ENCODE measurements at places on chromosomes 16 and 17.
A peak's percentile ranks its signal among the peaks of the same experiment; 100 is the strongest.

DNA sequence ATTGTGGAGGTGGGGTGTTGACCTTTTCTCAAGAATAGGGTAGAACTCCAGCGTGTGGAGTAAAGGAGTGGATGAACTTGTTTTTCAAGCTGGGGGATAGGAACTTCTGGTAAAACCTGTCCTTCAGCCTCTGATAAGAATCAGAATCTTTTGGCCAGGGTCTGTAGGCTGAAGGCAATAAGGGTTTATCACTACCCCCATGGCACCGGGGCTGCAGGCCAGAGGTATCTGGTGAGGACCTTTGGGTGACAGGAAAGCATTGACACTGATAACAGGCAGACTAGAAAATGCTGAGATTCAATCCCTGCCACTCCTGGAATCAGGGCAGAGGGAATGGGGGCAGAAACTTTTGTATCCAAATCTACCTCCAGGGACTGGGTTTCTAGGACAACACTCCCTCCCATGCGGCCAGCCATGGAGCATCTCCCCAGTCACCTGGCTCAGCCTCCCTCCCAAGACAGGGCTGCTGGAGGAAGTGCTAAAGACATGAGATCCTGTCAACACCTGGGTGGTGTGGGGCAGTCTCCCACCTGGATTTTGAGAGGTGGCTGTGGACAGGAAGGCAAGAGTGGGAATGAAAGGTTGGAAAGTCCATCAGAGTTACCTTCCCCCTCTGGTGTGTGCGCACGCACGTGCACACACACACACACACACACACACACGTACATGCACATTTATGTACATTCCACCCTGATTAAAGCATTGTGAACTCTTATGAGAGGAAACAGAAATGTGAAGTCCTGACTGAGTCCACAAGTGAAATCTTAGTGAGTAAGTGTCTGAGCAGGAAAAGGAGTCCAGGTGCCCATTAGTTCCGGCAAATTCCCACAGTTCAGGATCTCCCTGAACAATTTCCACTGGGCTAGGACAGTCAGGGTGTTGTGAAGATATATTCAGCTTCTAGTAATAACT, 53.1 kb upstream of the MARCHF10 start:
- no peak for DNase-seq

DNA sequence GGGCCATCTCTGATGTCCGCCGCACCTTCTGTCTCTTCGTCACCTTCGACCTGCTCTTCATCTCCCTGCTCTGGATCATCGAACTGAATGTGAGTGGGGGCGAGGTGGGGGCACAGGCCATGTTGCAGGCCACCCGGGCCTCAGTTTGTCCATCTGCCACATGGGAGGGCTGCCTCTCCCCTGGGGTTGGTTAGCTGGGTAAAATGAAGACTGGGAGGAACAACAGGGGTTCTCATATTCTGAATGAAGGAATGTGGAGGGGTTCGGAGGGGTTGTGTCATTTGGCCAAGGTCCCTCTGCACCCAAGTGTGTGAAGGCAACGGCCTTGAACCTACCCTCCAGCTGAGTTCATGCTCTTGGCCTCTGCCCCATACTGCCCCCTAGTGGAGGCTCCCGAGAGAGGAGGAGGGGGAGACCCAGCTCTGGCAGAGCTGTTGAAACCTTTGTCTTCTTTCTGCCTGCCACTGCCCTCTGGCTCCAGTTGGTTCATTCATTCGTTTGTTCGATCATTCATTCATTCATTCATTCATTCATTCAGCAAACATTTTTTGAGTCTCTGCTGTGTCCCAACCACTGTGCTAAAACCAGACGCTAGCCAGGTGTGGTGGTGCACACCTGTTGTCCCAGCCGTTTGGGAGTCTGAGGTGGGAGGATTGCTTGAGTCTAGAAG, 11.4 kb upstream of the TCAP start:
- DNase-seq, result no peak

DNA sequence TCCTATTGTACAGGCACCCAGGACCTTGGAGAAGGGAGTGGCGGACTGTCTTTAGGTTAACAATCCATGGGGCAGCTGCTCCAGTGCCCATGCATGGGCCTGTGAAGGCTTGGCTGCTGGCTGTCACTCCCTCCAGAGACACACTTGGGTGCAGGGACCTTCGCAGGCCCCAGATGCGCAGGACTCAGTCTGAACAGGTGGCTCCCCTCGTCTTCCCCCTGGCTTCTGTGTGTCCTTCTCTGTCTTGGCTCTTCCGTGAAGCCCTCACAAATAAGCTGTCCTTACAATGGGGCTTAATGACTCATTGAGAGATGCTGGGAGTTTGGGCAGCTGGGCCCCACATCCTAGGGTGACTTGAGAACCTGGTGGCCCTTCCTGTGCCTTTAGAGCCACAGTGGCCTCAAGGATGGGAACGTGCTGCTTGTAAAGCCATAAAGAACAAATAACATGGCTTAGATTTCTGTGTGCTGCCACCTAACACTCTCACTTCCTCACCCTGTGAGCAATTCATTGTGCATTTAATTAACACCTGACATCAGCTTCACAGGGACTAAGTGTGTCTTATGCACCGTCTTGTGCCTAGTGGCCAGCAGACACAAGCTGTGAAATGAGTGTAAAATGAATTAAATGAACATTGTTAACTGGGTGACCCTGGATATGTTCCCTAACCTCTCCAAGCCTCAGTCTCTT, 340.7 kb downstream of the SNX29 start:
- no peak for DNase-seq

DNA sequence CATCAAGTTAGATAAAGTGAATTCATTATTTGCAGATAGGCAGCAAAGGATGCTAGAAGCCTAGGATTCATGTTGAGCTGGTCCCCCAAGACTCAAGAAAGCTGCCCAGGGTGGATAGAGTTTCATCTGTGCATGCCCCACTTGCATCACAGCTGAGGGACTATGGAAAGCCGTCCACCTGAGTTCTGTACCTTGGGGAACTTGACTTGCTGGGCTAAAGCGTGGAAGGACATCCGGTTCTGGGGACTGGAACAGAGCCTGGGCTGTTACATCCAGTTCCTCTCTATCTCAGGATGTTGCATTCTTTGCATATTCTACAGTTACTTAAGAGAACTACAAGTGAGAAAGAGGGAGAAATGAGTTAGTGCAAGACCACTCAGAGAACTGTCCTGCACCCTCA, 458.4 kb downstream of the SHISA9 start:
- DNase-seq, result no peak

DNA sequence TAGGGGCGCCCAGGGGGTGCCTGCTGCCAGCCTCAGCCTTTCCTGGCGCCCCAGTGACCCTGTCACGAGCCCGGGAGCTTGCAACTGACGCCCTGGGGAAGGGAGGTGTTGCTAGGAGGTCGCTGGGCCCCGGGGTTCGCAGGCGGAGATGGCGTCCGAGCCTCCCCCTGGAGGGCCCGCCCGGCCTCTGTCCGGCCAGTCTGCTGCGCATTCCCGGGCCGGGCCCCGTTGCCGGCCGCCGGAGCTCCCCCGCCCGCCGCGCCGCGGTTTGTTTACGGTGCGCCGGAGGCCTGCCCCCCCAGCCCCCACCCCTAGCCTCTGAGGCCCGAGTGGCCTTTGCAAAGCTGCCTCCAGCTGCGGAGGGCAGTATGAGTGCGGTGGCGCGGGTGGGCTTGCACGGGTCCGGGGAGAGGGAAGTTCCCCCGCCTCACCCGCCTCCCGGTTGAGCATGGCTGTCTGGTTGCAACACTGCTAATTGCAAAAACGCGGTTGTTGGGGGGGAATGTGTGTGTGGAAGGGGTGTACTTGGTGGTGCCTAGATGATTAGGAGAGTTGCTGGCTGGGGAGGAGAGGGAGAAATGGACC, 514 bp downstream of the THRA start:
- no peak for DNase-seq

- DNase-seq, result no peak
Measured at GRCh38 chr17:73652886-73653480, 8.7 kb upstream of the SDK2 start.

DNA sequence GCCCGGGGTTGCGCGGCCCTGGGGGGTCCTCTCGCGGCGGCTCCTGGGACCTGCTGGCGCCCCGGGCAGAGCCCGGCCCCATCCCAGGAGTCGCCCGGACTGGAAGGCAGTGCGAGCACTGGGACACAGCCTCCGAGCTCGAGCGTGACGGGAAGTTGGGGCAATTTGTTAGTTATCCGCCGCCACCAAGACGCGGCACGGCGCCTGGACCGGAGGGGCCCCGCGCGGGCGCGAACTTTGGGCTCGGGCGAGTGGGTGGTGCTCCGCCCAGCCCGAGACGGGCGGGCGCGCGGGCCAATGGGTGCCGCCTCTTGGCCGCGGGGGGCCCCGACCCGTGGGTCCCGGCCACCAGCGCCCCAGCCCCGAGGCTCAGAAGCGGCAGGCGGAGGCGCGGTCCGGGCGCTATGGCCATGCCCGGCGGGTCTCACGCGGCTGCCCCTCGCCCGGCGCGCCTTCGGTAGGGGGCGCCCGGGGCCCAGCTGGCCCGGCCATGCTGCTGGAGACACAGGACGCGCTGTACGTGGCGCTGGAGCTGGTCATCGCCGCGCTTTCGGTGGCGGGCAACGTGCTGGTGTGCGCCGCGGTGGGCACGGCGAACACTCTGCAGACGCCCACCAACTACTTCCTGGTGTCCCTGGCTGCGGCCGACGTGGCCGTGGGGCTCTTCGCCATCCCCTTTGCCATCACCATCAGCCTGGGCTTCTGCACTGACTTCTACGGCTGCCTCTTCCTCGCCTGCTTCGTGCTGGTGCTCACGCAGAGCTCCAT, at the start of gene ADORA2B:
Gene ADORA2B (plus strand): TSS at position 372 of the 768 bp plus-strand sequence. CDS start 119 bp downstream, at position 491.
- DNase-seq, result peak; percentile 74

DNA sequence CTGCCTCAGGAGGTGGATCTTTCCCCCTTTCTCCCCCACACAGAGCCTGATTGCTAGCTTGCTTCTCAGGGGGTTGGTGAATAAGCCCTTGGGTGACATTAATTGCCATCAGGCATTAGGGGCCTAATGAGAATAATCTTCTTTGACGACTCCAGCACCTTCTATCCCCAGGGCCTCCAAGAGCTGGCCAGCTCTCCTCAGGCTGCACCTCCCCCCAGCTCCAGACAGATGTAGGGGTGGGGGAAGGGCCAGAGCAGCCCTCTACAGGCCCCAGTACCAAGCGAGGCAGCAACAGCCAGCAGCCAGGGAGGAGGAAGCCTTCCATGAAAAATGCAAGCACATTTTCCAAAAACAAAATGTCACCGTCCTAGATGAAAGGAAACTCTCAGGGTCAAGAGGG, 1.4 kb upstream of the TMEM132E start:
- DNase-seq, result no peak

GRCh38 chr17:82212331-82213250, at the start of gene CCDC57:
TSS of gene CCDC57 (minus strand) at chr17:82212842. CDS start at chr17:82201944, 10,898 bp downstream.
- DNase-seq, result peak; percentile 79

- DNase-seq, result no peak
Measured at GRCh38 chr17:54029986-54030385, 207.3 kb downstream of the KIF2B start.

- no peak for DNase-seq
Measured at GRCh38 chr16:78523212-78523985, 423.9 kb downstream of the WWOX start.

DNA sequence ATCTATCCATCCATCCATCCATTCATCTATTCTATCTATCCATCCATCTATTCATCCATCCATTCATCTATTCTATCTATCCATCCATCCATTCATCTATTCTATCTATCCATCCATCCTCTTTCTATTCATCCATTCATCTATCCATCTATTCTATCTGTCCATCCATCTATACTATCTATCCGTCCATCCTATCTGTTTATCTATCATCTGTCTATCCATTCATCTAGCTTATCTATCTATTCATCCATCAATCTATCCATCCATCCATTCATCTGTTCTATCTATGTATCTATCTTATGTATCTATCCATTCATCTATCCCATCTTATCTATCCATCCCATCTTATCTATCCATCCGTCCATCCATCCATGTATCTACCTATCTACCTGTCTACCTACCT, 8.8 kb downstream of the RNF213 start:
- no peak for DNase-seq

- DNase-seq, result no peak
Measured at GRCh38 chr17:51604299-51605020, 344.1 kb downstream of the UTP18 start.

GRCh38 chr16:85258629-85259028, 146.4 kb upstream of the CIBAR2 start:
- DNase-seq, result no peak

GRCh38 chr17:16027708-16028584, 28.3 kb downstream of the TTC19 start:
- DNase-seq, result peak; percentile 93

DNA sequence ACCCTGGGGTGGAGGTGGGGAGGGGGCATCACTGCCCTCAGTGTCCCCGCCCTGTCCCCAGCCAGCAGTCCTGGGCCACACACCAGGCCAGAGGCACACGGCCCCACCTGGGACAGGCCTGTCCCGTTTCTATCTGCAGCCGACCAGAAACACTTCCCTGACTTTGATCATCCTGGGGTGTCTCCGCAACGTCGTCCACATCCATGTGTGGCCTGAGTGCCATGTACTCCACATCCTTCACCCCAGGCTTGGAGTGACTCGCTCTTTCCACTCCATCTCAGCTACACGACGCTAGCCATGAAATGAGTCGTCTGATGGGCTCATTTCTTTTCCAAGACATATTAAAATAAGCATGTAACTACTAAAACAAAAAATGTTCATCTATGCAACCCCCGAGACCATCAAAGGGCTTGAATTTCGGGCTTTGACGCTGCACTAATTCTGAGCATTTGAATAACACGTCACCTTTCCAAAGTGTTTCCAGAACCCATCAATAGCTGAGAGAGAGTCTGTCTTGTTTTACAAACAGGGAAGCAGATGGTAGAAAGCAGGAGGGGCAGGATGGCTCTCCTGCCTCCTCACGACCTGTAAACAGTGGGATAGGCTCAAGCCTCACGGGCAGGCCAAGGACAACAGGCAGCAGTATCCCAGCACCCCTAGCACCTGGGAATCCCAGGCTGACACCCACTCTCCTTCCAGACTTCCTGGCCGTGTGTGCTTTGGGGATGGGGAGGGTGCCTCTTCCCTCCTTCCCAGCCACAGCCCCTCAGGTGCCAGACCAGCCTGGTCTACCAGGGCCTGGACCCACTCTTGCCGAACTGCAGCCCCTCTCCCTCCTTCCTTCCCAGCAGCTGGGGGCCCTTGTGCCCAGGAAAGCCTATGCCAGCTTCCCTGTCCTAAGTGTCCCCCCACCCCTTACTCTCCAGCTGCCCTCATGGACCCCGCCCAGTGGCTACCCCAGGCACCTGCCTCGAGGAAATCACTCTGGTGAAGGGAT, 20.0 kb upstream of the RASD1 start:
- no peak for DNase-seq

DNA sequence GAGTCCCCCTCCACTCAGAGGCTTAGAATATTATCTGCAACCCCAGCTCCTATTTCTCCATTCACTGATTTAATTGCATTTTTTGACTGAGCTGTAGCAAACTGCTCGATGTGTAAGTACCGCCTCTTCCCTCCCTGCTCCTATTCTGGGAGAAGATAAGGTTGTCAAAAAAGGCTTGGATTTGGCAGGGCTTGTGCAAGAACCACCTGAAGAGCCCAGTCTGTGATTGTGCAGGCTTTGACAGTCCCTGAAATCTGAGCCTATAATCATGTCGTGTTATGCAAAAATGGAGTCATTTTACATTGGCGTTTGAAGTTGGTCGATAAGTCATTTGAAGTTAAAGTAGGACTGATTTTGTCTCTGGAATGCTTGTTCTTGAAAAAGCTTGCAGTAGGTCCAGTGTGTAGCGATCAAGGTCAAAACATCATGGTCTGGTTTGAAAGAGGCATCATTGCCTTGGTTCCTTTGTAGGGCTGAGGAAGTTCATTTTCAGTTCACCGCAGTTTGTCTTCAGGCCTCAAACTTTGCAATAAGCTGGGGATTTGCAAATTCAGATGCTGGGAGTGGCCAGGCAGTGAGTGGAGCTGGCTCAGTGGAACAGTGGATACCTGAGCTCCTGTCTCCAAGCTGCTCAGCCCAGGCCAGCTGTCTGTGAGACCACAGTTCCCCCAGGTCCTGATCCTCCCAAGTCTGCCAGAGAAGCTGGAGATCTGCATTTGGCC, 68.8 kb downstream of the KATNIP start:
- DNase-seq, result no peak

GRCh38 chr17:37182786-37183465, 192.9 kb upstream of the C17orf78 start:
- DNase-seq, result peak; percentile 34

Measured in HCEC 1CT (cell line).